ENCODE measurements at places on chromosomes 12 and 14.

- H3K4me3 ChIP-seq, result no peak overlapping the region
- no peaks in the 10 kb centered on the region for H3K36me3 ChIP-seq
- no peaks in the 10 kb centered on the region for H3K27me3 ChIP-seq
- H3K27ac ChIP-seq, result no peak overlapping the region
These were observed 1644.1 kb upstream of the FLRT2 start for GRCh38 chr14:83885837-83886293.

DNA sequence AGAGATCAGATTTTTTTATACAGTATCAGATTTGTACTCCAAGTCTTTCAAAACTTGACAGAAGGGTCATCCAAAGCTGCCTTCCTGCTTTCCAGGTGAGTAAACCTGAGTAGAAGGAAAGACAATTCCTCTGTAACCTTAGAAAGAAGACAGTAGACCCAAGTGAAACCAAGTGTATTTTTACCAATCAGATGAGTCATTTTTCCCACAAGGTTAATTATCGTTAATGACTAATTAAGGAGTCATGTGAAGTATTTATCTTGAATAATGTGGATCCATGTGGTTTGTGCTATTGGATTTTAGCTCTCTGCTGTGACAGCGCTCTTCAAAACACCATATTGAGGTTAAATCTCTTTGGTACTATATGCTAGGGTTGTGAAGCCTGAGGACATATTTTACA is 74.0 kb upstream of the PELI2 start:
- no peak for DNase-seq
- no peaks in the 10 kb centered on the region for H3K4me1 ChIP-seq
- no peaks in the 10 kb centered on the region for H3K27me3 ChIP-seq
- no peak overlapping the region for H3K4me3 ChIP-seq
- no peak overlapping the region for H3K27ac ChIP-seq

- peaks cover 20% of the 10 kb centered on the region for H3K36me3 ChIP-seq
- no peak overlapping the region for H3K4me3 ChIP-seq
- H3K27ac ChIP-seq, result no peak overlapping the region
- no peaks in the 10 kb centered on the region for H3K27me3 ChIP-seq
These were observed 152.9 kb upstream of the E2F7 start for GRCh38 chr12:77218278-77218677.

- H3K27ac ChIP-seq, result peak overlapping the region; percentile 41
- H3K4me3 ChIP-seq, result no peak overlapping the region
- peaks cover 30% of the 10 kb centered on the region for H3K4me1 ChIP-seq
These were observed 22.9 kb upstream of the CTDSP2 start for GRCh38 chr12:57869298-57869926.
